ENCODE measurements at places on chromosomes 7 and 10.

- DNase-seq = no peak
Measured at GRCh38 chr10:43267811-43268210, 946 bp upstream of the RASGEF1A start.

DNA sequence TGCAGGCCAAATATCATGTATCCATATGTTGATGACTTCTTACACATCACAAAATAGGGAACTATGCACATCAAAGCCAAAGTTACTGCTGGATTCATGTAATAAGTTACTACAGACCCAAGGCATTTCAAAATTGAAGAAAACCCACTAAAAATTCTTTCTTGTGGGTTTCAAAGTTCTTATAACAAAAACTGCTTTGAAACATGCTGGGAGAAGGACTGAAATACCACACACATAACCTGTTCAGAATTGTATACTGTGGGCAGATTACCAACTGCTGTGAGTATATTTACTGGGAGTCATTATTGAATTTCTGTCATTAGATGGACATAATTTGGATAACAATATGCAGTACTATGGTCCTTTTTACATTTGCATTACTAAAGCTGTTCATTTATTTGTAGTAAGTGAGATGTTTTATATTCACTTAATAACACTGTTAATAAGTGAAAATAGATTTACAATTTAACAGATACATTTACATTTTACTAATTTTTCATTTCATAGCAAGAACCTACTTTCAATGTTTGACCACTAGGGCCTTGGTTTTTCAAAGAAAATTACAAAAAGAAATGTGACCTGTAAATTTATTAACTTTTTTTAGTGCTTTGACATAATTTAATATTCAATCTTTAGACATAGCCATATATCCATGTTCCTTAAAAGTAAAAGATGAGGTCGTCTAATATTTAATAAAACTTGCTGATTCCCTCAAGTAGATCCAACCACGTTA is 132.6 kb downstream of the MAGI2 start:
- DNase-seq = no peak

DNA sequence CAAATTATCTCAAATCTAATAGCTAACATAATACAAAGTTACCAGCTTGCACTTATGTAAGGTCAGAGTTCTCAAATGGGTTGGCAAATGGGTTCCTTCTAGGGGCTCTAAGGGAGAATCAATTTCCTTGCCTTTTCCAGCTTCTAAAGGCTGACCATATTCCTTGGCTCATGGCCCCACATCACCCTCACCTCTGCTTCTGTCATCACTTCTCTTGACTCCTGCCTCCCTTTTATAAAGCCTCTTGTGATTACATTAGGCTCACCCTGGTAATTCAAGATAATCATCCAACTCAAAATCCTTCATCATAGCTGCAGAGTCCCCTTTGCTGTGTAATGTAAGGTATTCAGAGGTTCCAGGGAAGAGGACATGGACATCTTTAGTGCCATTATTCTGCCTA is 42.1 kb downstream of the CHN2 start:
- DNase-seq = no peak

DNA sequence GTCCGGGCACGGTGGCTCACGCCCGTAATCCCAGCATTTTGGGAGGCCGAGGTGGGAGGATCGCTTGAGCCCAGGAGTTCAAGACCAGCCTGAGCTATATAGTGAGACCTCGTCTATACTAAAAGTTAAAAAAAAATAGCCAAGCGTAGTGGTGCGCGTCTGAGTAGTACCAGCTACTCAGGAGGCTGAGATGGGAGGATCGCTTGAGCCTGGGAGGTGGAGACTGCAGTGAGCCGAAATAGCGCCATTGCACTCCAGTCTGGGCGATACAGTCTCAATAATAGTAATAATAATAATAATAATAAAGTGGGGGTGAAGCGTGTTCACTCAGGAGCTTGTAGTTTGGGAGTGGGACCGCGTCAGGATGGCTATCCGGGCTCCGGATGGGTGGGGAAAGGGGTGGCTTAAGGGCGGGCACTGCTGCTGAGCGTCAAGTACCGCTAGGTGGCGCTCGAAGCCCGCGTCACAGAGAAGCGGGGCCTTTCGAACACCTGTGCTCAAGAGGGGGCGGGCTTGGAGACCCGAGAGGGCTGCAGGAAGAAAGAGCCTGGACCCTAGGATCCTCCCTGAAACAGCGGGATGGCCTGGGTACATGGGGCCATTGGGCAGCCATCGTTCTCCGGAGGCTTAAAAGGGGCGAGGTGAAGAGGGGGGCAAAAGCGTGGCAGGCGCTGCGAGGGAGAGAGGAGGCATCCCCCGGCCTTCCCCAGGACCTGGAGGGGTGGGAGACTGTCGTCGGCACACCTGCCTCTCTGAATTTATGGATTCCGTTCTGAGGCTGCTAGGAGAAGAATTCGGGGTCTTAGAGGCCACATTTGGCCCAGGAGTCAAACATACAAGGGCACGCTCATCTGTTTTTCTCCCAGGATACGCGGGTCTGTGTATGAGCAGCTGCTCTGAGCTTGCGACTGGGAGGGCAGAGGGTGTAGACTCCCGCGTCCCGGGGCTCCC is 14.5 kb downstream of the LBX1 start:
- DNase-seq = peak; percentile 53

DNA sequence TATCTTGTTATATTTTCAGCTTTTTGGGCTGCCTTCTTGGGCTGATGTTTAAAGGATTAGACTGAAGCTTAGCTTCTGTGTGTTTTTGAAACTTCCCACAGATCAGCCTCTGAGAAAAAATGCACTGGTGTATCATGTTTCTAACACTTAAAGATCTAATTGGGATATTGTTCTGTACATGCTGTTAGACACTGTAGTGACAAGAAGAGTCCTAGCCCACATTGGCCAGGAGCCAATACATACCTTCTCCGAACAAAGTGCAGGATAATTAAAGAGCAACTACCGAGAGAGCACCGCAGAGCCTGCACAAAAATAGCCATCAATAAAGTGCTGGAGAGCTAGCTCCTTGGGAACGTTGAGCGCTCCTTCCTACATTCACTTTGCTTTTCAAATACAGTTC is 289.4 kb upstream of the SP8 start:
- no peak for DNase-seq

GRCh38 chr10:23686722-23687121 is 247.8 kb downstream of the OTUD1 start:
- no peak for DNase-seq

- DNase-seq = no peak
Measured at GRCh38 chr7:43565786-43566185, 17.1 kb upstream of the STK17A start.

GRCh38 chr10:7478727-7479457 is 68.1 kb upstream of the SFMBT2 start:
- no peak for DNase-seq

- no peak for DNase-seq
Measured at GRCh38 chr7:31023877-31024276, 28.2 kb upstream of the ADCYAP1R1 start.

- DNase-seq = no peak
Measured at GRCh38 chr10:86294346-86295265, 72.0 kb downstream of the GRID1 start.

DNA sequence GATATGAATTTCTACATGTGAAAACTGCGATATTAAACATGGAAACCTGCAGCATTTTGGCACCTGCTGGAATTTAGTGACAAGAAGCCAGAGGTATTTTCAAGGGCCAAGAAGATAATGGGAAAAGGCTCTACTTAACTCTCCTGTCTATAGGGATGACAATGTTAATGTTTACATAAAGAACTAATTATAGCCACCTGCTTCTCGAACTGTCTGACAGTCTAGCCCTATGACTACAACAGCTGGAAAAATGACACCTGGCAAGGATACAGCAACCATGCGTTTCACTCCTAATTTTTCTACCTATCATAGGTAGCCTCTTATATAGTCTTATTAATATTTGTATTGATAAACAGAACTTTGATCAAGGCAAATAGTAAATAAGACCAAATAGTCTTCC is 49.6 kb downstream of the MAGI2 start:
- no peak for DNase-seq

- DNase-seq = no peak
Measured at GRCh38 chr10:128575761-128576160, 449.5 kb upstream of the MKI67 start.

- no peak for DNase-seq
Measured at GRCh38 chr7:52723606-52724005, 311.8 kb upstream of the POM121L12 start.

DNA sequence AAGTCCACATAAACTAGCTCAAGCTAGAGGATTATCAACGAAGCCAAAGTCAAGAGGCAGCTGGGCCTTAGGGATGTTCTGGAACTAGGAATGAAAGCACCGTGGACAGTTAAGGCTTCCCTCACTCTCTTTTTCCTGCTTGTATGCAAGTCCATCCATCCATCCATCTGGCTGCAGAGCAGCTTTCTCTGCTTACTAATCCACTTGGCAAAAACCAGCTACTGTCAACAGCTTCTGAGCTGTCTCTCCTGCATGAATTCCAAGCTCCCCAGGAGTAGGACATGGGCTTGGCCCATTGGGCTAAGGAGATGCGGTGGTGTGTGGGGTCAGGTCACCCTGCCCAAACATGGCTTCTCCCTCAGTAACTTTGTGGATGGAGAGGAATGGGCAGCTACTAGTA is 66.2 kb downstream of the NAMPT start:
- no peak for DNase-seq

GRCh38 chr7:80231707-80232106 is 97.1 kb downstream of the GNAI1 start:
- no peak for DNase-seq

Data from stimulated activated CD4-positive, alpha-beta T cell treated with anti-CD3 and anti-CD28 coated beads, TNF-alpha, amount 100 ng/mL, for 4 hours (primary cell).